ENCODE measurements at places on chromosomes 7 and 10.

- DNase-seq: no peak
Observed at GRCh38 chr10:114257498-114257897, 18.4 kb downstream of the VWA2 start.

GRCh38 chr10:124595143-124595883, 133.7 kb downstream of the LHPP start:
- DNase-seq: no peak

DNA sequence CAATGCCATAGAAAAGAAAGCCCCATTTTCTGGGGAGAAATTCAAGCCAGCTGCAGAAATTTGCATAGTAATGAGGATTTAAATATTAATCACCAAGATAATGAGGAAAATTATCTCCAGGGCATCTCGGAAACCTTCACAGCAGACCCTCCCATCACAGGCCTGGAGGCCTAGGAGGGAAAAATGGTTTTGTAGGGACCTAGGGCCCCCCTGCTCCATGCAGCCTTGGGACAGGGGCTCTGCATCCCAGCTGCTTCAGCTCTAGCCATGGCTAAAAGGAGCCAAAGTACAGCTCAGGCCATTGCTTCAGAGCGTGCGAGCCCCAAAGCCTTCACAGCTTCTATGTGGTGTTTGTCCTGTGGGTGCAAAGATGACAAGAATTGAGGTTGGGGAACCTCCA, 46.6 kb upstream of the VOPP1 start:
- no peak for DNase-seq

GRCh38 chr10:32995066-32995622, 37.1 kb upstream of the ITGB1 start:
- DNase-seq: no peak

DNA sequence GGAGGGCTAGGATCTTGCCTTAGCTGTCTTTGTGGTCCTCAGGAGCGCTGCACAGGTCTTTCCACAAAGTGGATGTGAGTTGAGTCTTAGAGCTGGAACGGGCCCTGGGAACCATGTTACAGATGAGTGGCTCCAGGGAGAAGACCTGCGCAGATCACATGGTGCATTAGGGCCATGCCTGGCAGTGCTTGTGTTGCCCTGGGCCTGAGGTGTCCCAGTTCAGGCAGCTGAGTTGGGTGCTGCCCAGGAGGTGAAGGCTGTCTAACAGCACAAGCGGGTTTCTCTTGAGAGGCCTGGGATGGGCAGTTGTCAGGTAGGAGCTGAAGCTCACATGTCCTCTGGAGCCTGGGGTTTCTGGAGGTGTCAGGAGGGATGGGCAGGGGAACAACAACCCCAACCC, 33.7 kb upstream of the ANKRD2 start:
- DNase-seq: no peak

DNA sequence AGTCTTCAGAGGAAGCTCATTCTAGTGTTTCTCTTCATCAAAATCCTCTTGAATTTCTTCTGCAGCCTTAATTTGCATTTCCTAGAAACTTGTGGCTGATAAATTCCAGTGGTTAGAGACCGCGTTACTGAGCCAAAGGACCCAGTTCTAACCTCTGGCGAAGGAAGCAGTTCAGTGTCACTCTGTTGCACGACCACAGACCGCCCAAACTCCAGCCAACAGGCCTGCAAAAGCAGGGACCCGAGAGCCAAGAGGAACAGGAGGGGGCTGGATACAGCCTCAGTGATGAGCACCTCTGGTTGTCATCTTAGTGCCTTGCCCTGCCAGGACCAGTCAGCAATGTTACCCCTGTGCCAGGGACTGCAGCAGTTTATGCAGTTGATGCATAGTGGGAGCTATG, 70.0 kb downstream of the AFAP1L2 start:
- no peak for DNase-seq

- no peak for DNase-seq
Observed at GRCh38 chr7:64102656-64103400, 57.6 kb downstream of the ZNF727 start.

DNA sequence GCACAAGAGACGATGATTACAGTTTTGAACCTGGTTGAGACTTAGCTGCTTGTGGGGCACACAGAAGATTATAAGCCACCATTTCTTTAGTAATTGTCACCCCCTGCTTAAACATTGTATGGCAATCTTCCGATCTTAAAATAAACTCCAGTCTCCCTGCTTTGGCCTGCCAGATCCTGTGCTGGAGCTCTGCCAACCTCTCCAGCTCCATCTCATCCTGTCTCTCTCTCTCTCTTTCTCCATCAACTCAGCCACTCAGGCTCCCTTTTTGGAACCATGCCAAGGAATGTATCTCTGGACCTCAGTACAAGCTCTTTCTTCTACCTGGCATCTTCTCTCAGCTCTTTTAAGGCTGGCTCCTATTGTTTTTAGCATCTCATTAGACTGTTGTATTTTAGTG, 1053.2 kb downstream of the REEP3 start:
- no peak for DNase-seq

- no peak for DNase-seq
Observed at GRCh38 chr10:131559450-131559911, 248.0 kb upstream of the TCERG1L start.

GRCh38 chr10:712575-712974, 23.1 kb upstream of the DIP2C start:
- no peak for DNase-seq

GRCh38 chr10:9707216-9707615, 1310.5 kb upstream of the CELF2 start:
- DNase-seq: no peak

GRCh38 chr10:132113766-132114365, 48.1 kb downstream of the JAKMIP3 start:
- DNase-seq: peak; percentile 41

Data from left lobe of liver (tissue), 2 donors.